ENCODE measurements at places on chromosomes 12 and 14.

DNA sequence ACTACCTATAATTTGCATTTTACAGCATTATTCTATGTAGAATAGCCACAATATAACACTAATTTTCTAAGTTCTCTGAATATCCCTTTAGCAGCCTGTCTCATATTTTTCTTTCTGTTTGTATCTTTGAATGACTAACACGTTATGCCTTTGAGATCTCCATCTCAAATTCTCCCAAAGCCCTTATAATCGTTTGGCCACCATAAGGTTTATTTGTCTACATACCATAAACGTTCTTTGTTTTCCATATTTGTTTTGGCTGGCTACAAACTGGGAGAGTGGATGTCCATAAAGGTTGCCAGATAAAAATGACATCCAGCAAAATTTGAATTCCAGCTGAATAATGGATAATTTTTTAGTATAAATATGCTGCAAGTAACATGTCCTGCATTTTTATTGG, 203.7 kb downstream of the STXBP6 start:
- no peak for DNase-seq

DNA sequence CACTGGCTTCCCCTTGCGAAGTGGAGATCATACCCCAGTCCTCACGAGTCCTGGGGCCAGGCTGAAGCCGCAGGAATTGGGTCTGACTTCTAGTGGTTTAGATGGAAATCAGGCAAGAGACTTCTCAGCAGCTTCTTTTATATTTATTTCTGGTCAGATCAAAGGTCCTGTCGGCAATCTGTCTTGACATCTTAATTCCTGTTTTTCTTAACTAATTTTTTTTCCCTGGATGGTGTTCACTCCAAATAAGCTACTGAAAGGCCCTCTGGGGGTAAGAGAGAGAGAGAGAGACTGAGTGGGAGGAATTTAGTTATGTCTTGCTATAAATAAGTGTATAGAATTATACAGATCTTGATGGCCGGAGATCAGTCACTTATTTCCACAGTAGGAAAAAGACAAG, 698.7 kb upstream of the TBX3 start:
- DNase-seq, result no peak

- no peak for DNase-seq
Measured at GRCh38 chr12:107818984-107819383, 44.5 kb downstream of the ASCL4 start.

DNA sequence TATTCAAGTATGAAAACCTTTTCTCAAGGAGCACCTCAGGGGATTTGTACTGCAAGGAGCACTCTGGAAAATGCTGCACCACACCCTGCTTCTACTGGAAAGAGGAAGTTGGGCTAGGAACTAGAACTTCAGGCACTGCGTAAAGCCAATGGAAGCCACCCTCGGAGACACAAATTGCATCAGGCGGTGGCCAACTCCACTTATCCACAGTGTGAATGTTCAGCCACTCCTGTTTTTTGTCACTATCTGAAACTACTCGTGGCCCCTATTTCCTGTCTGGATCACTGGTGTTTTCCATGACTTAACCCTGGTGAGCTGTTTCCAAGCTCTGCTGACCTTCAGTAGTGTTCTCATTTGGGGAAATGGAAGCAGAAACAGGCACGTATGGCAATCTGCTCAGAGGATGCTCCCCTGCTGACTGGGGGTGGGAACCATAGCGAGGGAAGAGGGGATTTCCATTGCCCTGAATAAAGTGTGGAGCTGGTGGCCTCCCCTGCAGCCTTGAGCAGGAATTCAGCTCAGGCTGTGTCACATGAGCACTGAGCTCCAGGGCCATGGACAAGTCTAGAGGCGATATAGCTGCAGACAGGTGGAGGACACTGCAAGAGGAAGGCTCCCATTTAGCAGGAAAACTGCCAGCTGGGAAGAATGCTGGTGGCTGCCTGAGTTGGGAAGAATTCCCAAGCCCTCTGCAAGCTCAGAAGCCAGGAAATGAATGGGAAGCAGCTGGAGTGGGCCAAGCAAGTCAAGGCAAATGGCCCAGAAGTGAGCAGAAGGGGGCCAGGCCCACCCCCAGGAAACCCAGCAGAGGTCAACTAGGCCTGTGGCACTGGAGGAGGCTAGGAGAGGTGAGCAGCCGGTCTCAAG, 50.5 kb upstream of the RAP1B start:
- no peak for DNase-seq

- no peak for DNase-seq
Measured at GRCh38 chr14:98756749-98757148, 515.2 kb downstream of the BCL11B start.

DNA sequence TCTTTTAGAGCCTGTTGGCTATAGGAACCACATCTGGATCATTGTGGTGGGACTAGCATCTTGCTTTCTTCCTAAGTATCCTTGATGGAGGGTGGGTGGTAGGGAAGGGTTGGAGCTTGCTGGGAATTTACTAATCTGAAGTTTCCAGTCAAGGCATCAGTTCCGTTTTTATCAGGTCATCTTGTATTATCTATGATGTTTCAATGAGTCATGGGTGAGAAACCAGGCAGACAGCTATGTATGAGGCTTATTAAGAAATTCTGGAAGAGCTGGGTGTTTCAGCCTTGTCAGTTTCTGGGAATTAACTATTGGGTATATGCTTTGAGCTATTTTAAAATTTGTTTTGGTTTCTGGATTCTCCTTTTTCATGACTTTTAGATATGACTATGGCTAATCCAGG, 11.3 kb downstream of the TSFM start:
- DNase-seq, result no peak

DNA sequence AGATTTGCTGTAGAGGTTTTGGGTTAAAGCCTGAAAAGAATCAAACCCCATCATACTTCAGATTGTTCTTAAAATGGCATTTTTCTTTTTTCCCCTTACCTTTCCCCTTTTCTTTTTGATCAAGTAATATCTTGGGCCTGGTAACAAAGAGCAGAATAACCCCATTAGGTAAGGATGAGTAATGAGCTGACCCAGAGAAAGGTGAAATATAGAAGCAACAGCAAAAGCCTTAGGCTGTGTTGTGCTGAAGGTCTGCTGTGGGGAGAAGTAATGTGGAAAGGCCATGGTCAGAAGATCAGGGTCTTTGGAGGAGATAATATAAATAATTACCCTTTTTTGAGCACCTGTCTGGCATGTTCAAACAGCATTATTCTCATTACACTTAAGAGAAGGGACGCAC, 42.3 kb downstream of the MIA2 start:
- DNase-seq, result no peak

DNA sequence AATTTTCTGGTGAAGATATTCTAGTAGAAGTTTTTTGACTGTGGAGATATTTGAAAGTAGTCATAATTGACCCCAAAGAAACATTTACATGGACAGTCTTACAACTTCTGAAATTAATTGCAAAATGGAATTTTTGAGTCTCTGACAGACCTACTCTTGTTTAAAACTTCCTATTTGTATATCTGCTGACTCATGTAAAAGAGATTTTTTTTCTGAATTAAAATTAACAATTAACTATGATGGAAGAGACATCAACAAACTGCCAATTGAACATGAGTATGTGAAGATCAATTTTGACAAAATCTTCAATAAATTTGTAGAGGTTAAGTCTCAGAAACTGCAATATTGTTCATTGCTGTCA, 108.5 kb upstream of the MAX start:
- no peak for DNase-seq

GRCh38 chr12:50720085-50720484, 43.8 kb upstream of the ATF1 start:
- DNase-seq, result no peak

GRCh38 chr14:76780058-76780345, 18.7 kb downstream of the VASH1 start:
- no peak for DNase-seq

- no peak for DNase-seq
Measured at GRCh38 chr12:57105011-57105753, 6.0 kb downstream of the STAT6 start.

GRCh38 chr12:85308374-85308773, 28.4 kb downstream of the ALX1 start:
- no peak for DNase-seq

DNA sequence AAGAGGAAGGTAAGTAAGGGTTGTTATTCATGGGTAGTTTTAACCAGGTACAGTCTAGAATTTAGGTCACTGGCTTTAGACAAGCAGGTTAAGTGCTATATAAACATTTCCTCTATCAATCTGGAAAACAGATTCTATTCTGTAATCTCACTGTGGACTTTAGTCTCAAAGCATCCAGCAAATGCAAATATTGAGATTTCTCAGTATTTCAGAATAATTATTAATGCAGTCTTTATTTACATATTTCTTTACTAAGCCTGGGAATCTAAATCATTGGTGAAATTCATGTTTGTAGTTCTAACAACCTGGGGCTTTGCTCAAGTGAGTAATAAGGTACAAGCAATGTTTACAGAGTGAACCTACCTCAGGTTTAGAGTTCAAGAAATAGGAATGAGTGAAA, 61.9 kb downstream of the SLC41A2 start:
- DNase-seq, result no peak

GRCh38 chr12:570435-570920, 92.8 kb downstream of the NINJ2 start:
- no peak for DNase-seq

DNA sequence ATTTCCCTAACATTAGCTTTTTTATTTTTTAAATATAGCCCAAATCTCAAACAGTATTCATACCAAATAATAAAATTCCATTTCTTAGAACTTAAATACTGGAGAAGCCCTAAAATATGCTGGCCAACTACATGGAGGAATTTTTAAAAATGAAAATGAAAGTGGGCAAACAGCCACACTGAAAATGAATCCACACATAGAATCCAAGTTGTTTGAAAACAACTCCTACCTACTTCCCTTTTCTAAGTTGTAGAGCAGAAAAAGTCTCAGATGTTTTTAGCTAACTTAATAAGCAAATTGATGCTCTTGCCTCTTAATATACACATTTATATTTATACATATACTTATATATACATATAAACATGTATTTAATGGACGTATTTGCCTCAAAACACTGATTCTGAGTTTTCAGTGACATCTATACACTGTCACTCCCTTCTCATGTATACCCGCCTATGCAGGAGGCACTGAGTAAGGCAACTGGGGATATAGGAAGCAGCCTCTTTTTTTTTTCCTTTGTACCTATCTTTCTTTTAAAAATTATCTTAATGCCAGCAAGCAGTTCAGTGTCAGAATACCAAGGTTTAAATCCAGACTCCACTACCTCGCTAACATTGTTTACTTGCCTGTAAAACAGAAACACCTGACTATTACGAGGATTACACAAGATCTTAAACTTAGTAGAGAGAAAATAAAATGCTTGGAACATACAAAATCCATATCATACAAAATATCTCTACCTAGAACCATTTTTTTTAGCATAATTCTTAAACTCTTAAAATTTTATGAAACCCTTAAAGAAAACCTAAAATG, 13.3 kb downstream of the DICER1 start:
- DNase-seq, result peak; percentile 15

- no peak for DNase-seq
Measured at GRCh38 chr12:38872156-38872555, 33.2 kb downstream of the CPNE8 start.

DNA sequence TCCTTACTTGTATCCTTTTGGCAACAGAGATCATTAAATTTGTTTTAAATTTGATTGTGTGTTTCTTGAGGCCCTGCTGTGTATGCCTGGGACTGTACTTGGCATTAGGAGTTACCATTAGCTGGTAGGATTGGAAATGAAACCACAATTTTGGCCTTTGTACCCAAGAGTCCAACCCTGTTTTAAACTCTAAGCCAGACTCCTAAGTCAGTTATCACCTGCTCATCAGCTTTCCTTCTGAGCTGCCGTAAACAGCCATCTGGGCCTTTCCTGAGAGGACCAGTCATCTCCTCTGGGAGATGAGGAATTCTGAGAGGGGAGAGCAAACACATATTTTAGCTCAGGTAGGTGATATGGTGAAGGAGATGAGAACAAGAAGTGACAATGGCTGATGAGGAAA, 74.3 kb upstream of the SRSF5 start:
- no peak for DNase-seq

DNA sequence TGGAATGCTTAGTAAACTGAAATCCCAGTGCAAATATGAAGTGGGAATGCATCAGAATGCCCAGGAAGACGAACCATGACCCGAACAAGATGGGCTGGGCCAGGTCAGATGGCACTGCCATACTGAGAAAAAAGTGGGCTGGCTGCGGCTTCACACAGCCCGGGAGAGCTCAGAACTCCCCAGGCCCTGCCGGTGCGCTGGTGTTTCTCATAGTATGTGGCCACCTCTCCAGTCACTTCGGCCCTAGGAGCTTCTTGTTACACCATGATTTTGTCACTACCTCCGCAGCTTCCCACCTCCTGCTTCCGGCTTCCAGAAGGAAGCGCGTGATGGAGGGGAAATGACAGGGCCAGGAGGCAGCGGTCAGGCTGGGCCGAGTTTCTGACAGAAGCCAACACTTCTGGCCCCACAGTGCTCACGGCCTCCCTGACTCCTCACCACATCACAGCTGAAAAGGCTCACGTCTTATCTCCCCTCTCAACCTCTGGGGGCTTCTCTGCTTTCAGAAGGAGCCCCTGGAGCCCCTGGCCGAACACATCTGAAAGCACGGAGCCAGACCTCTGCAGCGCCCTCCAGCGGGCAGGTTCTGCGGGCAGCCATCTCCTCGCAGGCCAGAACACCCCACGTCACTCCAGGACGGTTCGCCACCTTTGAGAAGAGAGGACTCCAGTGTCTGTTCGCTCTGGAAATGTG, 30.7 kb downstream of the DAD1 start:
- no peak for DNase-seq

DNA sequence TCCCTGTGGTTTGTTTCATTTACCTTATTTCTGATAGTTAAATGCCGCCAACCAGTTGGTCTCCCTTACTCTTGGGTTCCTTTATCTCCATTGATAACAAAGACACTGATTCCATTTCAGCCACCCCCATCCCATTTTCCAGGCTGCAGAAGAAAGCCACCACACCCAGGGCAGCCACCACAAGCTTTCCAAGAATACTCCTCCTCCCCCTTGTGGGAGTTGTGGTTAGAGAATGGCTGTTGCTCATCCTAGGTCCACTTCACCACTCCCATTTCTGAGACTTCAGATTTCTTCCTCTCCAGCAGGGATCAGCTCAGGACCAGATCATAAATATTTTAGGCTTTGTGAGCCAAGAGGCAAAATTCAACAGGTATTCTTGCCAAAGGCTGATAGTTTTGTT, 73.9 kb downstream of the ANO4 start:
- no peak for DNase-seq

DNA sequence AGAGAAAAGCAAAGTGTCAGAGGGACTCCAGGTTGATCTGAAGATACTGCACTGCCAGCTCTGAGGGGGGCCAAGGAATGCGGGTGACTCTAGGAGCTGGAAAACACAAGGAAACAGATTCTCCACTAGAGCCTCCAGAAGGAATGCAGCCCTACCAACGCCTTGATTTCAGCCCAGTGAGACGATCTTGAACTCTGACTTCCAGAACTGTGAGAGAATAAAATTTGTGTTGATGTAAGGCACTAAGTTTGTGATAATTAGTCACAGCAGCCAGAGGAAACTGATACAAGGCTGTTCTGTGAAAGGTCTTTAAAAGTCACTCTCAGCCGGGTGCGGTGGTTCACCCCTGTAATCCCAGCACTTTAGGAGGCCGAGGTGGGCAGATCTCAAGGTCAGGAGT, 34.2 kb downstream of the CKAP4 start:
- no peak for DNase-seq

GRCh38 chr12:49428793-49429192, 61.5 kb downstream of the SPATS2 start:
- no peak for DNase-seq

GRCh38 chr12:126248871-126249403, 1183.7 kb downstream of the AACS start:
- no peak for DNase-seq

GRCh38 chr14:29264865-29265264, 498.3 kb downstream of the FOXG1 start:
- no peak for DNase-seq

GRCh38 chr14:89881839-89882238, 72.7 kb downstream of the EFCAB11 start:
- no peak for DNase-seq

- DNase-seq, result no peak
Measured at GRCh38 chr14:37122288-37122687, 50.1 kb downstream of the SLC25A21 start.
